ENCODE measurements at places on chromosomes 4 and X. TPM values are rescaled to one million over a fixed set of nuclear protein-coding genes. Genes with fewer than 3 reads are reported as not detected.

MAOB gene
- total RNA-seq = 12.3 TPM

NLGN3 gene
- 3.1 TPM for total RNA-seq

RAI2 gene
- 4.7 TPM for total RNA-seq

SUPT20HL2 gene
- total RNA-seq = not detected

VEGFC gene
- total RNA-seq = 15.4 TPM

NAA11 gene
- total RNA-seq = not detected

DSPP gene
- total RNA-seq = not detected

ADH7 gene
- not detected for total RNA-seq

BRS3 gene
- total RNA-seq = not detected

All from urinary bladder (tissue), 4 donors.